ENCODE measurements at places on chromosomes 3 and 15.

DNA sequence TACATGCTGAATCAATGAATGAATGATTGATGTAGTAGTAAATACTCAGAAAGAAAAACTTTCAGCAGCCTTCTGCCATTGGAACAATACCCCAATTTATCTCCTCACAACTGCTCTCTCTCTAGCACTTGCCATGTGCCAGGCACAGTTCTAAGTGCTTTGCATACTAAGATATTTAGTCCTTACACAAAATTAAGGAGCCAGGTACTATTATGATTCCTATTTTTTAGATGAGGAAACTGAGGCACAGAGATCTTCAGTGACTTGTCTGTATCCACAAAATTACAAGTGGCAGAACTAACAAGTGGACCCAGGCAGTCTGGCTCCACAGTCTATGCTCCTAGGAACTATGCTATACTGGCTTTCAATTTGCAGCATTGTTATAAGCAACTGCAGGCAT lies 279.2 kb downstream of the LSAMP start:
- no peak for DNase-seq

DNA sequence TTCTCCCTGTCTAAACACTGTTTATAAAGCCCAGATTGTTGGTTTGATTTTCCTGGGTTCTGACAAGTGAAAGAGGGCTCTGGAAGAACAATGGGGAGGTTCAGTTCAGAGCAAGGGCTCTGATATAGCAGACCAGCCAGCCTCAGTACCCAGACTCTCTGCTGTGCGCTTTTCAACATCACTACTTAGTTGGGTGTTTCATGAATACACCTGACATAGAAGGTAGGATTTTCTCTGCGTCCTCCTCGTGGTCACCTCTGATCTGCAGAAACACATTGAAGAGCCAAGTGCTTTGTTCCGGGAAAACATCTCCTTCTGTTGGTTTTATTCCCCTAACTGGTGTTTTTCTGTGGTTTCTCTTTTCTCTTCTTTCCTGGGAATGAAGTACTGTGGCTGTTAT lies 99.5 kb downstream of the EPHB1 start:
- DNase-seq, result no peak

GRCh38 chr15:63587527-63587926 lies 9.7 kb upstream of the FBXL22 start:
- no peak for DNase-seq

- no peak for DNase-seq
Observed at GRCh38 chr3:46939578-46940445, 36.7 kb downstream of the CCDC12 start.

DNA sequence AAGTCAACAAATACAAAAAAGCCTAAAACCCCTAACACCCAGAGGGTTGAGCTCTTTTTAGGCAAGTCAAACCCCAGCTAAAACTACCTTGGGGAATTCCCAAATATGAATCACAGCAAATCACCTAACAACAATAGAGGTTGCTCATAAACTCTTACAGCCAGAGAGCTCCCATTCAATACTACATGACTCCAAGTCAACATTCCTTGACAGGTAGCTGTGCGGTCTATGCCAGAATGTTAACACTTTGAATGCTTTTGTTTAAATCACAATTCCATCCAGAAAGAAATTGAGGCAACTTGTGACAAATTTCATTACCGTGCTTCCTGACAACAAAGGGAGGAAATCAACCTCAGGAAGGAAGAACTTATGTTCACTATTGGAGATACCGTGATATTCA lies 7.5 kb upstream of the UACA start:
- DNase-seq, result no peak

DNA sequence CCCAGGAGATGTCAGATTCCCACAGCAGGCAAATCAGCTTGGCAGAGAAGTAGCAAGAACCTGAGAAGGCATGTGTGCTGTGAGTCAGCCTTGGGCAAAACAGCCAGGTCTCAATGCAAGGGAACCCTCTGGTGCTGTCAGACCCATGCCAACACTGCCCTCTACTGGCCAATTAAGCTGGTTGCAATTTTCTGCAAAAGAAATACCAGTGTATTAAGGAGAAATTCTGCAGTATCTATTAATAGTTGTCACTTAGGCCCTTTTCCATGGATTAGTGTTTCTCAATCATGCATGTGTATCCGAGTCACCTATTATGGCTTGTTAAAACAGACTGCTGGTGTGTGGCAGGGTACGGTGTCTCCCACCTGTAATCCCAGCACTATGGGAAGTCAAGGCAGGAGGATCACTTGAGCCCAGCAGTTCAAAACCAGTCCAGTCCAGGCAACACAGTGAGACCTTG lies 26.2 kb downstream of the MAP4 start:
- peak; percentile 56 for DNase-seq

DNA sequence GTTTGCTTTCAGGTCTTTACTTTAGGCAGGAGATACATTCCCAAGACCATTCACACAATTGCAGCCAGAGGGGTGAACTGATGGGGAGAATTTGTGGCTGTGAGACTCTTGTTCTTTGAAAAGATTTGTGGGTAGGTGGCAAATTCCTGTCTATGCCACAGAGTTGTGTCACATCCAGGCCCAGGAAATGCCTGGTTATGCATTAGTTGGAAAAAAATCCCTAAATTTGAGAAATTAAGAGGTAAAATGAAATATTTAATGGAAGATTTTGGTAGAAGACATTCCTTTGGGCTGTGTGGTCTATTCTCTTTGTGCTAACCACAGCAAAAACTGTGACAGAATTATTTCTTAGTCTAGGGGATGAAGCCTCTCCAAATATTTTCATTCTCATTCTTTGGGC lies 28.8 kb downstream of the SAMMSON start:
- DNase-seq, result no peak

DNA sequence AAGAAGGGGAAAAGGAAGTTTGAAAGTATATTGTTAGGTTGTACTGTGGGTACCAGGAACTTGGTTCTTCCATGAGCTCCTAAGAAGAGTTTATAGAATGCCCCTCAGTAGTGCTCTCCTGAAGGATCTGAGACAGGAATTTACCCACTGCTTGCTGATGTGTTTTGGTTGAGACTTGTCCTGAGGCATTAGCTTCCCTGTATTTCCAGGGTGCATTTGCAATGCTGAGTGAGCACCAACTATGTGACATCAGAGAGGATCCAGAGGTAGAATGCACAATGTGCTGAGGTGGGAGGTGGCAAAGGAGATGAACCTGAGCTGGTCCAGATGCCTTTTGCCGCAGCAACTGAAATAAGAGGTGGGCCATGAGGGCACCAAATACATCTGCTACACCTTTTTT lies 64.3 kb upstream of the LRRC3B start:
- no peak for DNase-seq

DNA sequence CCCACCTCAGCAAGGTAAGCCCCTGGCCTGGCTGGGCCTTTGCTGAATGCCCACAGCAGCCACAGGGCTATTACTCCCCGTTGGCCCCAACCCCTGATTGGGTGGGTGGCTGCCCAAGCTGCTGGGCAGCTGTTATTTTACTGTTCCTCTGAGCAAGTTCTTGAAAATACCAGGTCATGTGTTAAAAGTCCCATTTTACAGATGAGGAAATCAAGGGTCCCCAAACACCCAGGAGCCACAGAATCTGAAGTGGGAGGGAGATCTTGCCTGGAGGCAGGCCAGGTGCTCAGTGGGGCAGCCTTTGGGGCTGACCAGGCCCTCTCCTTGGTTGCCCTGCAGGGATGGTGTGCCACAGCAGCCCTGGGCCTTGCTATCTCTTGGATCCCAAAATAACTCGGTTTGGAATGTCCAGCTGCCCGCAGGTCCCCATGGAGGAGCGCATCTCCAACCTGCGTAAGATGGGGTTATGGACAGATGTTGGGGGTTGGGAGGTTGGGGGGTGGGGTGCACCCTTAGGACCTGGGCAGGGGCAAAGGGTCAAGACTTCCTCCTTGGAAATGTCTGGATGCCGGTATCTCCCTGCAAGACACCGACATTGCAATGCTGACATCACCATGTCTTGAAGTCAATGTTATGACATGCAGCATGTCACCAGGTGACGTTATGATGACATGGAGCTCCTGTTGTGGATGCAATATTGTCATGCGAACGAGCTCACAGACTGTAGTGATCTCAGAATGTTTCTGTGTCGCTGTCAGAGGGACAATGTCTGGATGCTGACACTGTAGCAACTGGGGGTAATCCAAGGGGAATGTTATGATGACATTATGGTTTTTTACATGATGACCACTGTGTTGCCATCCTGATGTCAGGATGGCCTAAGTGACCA lies 13.3 kb upstream of the CSPG4 start:
- no peak for DNase-seq

GRCh38 chr15:69973102-69973714 lies 124.5 kb downstream of the TLE3 start:
- peak; percentile 29 for DNase-seq

GRCh38 chr3:20307383-20307782 lies 121.4 kb upstream of the SGO1 start:
- no peak for DNase-seq

DNA sequence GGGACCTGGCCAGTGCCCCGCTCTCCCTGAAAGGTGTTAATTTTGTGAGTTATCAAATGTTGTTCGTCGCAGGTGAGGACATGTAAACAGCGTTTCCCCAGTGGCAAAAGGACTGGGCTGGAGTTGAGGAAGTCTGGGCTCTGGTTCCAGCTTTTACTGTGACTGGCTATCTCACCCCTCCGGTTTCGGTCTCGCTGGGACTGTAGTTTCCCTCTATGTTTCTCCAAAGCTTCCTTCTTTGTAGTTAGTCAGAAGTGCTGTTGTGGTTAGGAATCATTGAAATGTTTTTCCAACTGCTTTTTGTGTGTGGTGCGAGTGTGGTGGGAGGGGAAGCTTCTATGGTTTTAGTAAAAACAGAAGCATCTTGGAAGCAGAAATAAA lies 990 bp upstream of the CLDN1 start:
- DNase-seq, result no peak

DNA sequence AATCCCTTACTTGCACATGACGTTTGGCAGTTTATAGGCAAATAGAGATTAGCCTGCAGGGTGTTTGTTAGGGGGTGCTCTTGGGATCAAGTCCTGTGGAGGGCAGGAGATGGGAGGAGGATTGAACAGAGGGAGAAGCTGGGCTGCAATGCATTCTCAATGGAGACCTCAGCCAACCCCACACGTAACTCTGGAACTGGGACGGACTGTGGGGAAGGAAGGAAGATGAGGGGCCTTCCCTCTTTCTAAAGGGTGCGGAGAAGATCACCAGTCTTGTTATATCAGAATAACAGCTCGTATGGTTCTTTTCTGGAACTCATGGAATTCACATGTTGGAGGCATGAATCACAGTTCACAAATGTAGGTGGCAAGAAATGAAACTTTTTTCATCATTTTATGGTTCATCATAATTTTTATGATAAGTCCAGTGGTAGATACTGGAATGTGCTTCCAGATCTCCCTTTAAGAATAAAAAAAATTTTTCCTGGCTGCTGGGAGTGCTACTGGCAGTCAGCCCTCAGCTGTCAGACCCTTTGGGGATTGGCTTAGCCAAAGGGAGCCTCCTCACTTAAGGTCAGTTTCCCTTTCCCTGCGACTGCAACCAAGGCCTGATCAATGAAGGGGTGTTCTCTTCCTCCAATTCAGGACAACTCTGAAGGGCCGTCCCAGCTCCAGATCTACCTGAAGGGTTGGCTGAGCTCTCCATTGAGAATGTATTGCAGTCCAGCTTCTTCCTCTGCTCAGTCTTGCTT lies 20.5 kb upstream of the LYZL4 start:
- DNase-seq, result no peak

DNA sequence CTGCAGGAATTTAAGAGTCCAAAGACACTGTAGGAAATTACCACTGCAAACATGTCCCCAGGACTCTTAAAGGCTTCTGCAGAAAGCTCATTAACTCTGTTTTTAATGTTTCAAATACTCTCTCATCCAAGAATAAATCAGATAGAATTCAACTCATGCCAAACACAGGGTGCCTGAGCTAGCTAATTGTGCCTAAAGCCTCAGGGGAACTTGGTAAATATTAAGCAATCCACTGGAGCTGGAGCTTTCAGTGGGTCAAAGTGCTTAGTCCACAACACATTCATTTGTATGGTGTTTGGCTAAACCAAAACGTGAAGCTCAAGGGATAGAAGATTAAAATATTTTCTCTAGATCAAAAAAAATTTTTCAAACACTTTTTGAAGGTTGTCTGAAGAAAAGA lies 131.4 kb downstream of the THRB start:
- DNase-seq, result no peak

DNA sequence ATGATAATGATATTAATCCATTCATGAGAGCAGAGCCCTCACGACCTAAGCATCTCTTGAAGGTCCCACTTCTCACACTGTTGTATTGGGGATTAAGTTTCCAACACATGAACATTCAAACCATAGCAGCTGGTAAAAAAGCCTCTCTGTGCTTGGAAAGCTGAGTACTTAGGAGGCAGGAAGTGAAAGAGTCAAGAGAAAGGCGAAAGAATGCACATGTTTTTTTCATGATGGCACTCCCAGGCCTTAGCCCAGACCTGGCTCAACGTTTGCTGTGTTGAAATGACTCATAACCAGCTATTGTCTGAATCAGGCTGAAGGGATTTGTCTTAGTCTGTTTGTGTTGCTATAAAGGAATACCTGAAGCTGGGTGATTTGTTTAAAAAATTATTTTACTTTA lies 84.4 kb upstream of the RGMA start:
- no peak for DNase-seq

DNA sequence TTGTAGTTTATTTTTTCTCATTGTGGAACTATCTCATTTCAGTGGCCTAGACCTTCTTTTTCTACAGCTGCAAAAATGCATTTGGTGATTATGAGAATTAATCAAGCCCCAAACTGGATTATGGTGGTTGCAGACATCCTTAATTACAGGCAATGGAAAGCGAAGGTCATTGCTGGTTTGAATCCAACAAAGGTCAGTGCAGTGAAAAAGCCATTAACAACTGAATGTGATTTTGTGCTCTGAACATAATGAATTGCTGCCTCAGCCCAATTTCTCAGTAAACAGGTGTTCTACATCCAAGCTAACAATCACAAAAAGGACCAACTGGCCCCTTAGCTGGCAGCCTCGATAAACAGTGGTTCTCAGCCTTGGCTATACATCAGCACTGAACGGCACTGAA lies 260.1 kb upstream of the DPPA4 start:
- no peak for DNase-seq

DNA sequence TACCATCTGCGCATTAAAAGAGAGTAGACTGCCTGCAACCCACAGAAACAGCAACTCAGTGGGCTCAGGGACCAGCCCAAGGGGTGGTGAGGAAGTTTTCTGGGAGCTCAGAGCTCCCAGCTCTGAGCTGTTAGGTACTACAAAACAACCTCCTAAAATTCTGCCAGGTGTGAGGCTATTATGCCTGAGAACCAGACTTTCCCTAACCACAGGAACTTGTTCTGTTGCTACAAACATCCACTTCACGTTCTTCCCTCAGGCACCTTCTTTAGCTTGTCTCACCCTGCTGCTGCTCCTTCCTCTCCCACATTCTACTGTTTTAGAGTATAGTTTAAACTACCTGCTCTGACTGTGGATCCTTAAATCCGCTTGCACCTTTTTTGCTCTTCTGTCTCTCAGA lies 399.4 kb downstream of the ROBO1 start:
- DNase-seq, result no peak

GRCh38 chr3:90132197-90132596 lies 1024.8 kb downstream of the EPHA3 start:
- no peak for DNase-seq

- DNase-seq, result peak; percentile 56
Observed at GRCh38 chr15:40906991-40907802, 12.9 kb downstream of the VPS18 start.

GRCh38 chr3:66486202-66486601 lies 14.6 kb downstream of the LRIG1 start:
- no peak for DNase-seq
